ENCODE measurements at places on chromosomes 7 and 10.

GRCh38 chr7:2644220-2644561, 12.4 kb downstream of the TTYH3 start:
- no peak for DNase-seq

DNA sequence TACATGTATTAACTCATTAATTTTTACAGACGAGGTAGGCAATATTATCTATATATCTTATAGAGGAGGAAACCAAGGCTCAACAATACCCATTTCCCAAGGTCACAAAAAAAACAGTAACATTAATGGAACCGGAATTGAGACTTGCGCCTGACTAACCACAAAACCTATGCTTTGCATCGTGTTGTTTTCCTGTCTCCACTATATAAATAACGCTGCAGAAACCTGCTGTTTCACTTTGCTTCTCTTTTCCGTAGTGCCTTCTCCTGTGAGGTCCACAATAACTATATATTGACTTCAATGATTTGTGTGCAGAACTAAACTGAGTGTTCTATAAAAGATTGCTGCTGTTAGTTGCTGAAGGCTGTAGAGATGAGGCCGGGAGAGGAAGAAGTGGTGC, 97.7 kb upstream of the RPA3 start:
- DNase-seq, result no peak

DNA sequence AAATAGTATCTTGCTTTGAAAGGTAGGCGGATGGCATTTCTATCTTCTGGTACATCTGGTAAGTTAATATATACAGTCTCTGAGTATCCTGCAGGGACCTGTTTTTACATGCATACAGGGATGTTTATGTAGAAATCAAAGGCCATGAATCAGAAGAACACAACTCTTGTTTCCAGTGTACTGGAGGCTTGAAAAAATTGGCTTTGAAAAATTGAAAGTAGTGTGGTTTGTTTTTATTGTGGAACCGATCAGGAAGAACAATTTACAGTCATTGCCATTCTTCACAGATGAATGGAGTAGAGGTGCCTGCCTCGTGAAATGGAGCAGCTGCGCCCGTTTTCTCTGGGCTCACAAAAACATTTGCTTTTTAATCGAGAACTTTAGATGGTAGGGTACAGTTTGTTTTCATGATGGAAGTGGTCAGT, 54.0 kb upstream of the RPA3 start:
- DNase-seq, result no peak

DNA sequence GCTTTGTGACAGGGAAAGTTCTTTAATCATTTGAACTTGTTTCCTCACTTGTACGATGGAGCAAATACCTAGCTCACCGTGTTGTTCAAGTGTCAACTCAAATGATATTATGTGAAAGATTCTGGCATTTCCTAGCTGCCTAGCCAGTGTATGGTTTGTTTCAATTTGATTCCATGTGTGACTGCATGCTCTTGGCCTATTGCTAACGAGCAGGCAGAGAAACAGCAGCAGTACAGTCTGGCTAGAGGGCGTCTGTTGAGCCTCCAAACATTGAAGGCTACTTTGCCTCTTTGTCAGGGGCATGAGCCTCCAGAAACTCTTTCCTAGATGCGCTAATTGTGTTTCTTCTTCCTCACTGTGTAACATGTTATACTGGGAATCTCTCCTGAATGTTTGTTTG, 417.4 kb downstream of the EXOC4 start:
- no peak for DNase-seq

GRCh38 chr10:47344996-47345870, 2.9 kb upstream of the RBP3 start:
- no peak for DNase-seq

- DNase-seq, result no peak
Measured at GRCh38 chr10:110868981-110869380, 2.7 kb upstream of the PDCD4 start.

DNA sequence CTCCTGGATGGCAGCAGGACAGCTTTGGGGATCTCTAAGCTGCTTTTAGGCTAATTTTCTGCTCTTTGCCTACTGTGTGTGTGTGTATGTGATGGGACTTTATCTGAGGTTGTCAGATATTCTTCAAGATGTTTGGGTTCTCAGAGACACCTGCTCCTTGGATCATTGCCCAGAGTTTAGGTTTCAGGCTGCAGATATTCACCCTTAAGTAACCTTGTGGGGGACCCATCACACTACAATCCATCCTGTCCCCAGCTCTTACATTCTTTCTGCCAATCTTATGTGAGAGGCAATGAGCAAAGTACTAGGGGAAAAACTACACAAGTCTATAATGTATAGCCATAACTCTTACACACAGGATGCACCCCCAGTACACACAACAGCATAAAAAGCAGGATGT, 263.0 kb upstream of the ZWINT start:
- no peak for DNase-seq

DNA sequence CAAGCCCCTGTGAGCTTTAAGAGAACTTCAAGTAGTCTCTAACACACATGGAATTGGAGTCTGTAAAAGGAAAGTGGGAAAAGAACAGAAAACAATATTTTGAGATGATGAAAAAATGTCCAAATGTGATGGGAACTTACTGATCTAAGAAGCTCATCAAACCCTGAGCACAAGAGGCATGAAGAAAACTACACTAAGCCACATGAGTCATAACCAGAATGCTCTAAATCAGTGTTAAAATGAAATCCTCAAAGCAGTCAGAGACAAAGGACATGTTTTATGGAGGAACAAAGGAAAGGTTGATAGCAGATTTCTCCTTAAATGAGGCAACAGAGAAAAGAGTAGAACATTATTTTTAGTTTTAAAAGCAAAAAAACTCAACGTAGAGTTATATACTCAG, 37.2 kb downstream of the ZNF33A start:
- DNase-seq, result no peak

DNA sequence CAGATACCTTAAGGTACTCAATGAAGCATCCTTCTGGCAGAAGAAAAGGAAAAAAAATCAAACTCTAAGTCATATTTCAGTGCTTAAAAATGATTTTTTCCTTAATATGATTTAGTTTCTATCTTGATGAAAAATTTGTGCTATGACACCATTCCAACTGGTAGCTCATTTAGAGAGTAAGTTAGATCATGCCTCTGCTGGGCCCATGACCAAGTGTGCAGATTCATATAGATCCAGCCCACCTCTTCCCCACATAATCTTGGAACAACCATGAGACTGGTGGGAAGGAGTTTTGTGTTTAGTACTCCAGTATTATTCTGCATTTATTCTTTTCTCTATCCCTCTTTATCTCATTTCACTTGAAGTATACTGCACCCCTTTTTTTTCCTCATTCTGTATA, 908.3 kb downstream of the KCNMA1 start:
- DNase-seq, result no peak

DNA sequence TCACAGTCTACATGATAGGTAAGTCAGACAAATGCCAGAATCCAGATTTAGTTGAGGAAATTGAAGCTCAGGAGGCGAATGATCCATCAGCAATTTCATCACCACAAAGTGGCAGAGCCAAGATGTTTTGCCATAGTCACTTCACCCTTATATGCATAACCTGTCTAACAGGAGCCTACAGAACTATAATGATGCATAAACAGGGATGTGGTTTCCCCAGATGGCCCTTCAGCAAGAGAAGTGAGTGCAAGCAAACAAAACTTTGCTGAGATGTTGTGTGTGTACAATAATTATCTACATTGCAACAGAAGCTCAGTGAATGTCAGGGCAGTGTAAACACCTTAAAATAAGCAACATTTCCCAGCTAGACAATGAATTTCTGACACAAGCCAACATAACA, 28.6 kb downstream of the PON3 start:
- DNase-seq, result no peak

- peak; percentile 84 for DNase-seq
Measured at GRCh38 chr10:103759100-103759781, 96.1 kb downstream of the SH3PXD2A start.

DNA sequence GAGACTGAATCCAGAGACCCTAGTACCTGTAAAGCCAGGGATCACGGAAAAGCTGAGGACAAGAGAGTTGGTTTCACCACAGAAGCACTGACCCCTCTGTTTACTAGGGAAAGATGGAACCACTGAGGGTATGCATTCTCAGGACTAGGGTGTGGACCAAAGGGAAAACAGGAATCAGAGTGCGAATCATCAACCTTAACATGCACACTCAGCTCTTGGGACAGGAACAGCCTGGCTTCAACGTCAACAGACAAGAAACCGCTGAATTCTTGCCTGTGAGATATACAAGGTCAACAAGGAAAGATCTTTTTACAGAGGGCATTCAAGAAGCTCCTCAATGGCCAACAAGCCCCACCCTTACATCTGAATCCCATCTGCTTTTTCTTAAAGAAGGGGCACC, 14.9 kb downstream of the TNRC18 start:
- DNase-seq, result no peak

- no peak for DNase-seq
Measured at GRCh38 chr10:66180021-66180420, 745.8 kb upstream of the LRRTM3 start.

DNA sequence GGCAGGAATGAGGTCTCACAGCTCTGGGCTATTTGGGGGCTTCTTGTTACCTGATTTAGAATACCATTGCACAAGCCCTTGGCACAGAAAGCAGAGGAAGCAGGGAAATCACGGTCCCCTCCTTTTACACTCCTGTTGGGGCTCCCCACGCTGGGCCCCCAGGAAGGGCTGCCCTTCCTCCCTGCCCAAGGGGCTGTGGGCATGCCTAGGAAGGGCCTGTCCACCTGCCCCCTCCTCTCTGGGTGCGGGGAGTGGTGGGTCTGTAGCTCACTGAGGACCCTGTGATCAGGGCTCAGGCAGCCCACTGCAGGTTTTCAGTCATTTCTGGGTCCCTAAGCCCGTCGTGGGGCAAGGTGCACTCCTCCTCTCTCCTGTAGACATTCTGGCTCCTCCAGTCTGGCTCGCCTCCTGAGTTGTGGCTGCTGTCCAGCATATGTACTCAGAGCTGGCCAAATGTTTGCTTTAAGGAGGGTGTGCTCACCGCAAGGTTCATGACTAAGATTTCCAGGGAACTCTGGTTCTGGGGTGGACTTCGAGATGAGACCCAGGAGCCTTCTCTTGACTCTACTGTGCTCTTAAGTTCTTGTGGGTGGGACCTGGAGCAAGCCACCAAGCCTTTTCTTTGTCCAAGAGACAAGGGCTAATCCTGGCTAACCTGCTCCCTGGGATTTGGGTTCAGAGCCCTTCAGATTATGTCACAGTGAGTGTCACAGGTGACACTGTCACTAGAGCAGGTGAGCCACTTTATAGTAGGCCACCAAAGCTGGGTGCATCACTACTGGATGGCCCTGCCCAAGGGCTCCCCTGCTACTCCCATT, 56.0 kb downstream of the TACR2 start:
- DNase-seq, result no peak

GRCh38 chr10:129785536-129785981, 178.5 kb downstream of the EBF3 start:
- DNase-seq, result no peak

GRCh38 chr10:14673189-14673861, 101.4 kb downstream of the FAM107B start:
- no peak for DNase-seq

GRCh38 chr7:158858592-158859503, 2.5 kb downstream of the DYNC2I1 start:
- DNase-seq, result no peak

DNA sequence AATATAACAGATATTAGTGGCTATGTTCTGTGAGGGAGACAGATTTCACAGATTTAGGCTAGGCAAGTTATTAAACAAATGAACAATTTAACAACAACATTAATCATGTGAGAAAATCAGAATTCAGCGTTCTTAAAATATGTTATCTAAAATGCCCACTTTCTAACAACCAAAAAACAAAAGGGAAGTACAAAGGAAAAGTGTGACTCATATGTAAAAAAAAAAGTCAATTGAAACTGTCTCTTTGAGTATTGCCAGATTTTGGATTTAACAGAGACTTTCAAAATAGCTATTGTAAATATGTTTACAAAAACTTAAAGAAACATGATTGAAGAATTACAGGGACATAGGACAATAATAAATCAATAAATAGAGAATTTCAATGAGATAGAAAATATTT, 34.8 kb upstream of the ARHGAP22 start:
- no peak for DNase-seq

DNA sequence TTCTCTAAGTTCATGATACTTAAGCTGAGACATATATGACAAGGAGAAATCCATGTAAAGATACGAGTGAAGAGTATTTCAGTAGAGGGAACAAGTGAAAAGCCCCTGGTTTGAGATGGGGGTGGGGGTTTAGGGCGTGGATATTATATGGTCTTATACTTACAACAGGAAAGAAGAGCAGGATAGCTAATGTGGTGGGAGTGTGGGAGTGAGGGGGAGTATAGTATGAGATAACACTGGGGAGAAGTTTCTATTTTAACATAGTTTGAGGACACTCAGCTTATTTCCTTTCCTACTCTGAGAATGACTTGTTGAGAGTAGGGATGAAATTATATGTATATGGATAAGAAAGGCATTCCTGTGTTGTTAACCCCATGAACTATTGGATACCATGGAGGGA, 36.5 kb downstream of the MCU start:
- no peak for DNase-seq

GRCh38 chr10:109187677-109188076, 735.6 kb downstream of the XPNPEP1 start:
- DNase-seq, result no peak

DNA sequence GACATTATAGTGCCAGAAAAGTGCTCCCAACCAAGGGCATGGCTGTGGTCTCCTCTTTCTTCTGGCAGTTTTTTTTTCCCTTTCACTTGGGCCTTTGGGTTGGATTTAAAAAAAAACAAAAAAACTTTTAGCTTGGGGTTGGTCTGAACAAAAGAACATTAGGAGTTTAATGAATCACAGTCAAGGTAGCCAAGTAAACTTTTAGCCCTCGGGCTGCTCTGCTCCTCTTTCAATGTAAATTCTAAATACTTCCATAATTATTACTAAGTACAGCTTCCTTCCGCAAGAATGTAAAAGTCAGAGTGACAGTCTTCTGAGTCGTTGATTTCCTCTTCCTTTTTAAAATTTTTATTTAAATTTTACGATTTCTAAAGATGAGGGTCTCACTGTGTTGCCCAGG, 79.2 kb downstream of the NRF1 start:
- DNase-seq, result no peak

DNA sequence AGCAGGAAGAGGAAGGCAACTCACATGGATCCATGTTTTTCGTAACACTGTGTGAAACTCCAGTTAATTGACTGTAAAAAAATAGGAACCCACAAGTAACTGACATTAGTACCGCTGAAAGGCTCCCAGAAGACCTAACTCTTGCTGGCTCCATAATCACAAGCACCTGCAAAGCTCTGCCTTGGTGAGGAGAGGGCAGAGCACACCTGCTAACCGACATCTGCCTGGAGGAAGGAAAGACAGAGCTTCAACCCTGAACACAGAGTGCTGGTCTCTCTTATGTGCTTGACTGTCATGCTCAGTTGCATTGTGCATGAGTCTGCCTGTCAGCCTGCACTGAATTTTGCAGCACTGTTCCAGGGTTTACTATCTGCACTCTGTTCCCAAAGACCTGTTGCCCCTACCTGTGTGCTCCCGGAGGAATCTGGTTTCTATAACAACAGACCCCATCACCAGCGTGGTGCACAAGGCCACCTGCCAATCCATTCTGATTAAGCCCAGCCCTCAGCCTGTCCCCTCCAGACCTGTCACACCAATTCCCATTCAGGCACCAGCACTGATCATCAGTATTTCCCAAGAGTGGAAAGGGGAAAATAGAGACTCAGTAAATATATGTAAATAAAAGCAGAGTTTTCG, 63.1 kb upstream of the ANKRD1 start:
- DNase-seq, result no peak

- no peak for DNase-seq
Measured at GRCh38 chr7:122217125-122217524, 73.1 kb upstream of the AASS start.
